ENCODE measurements at places on chromosomes 4 and X.
A peak's percentile ranks its signal among the peaks of the same experiment; 100 is the strongest.

DNA sequence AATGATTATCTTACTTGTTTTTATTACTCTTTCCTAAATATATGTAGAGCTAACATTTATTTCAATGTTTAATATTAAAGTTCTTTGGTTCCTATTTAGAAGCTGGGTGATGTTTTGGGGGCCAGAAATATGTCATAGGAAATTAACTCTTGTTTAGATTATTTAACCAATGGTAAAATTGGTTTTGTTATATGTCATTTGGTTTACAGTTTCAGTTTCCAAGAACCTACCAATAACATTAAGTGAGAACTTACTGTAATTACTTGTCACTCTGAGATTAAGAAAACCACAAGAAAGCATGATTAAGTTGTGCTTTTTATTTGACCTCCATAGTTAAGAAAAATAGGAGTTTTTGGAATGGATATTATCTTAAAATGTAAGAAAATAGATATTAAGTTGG, 121.2 kb downstream of the NDST3 start:
- DNase-seq: no peak

- DNase-seq: no peak
These were observed 34.0 kb upstream of the FMR1 start for GRCh38 chrX:147877726-147878125.

GRCh38 chr4:140152751-140153418, 1.1 kb downstream of the MAML3 start:
- no peak for DNase-seq

GRCh38 chr4:153816542-153816941, 27.7 kb upstream of the SFRP2 start:
- DNase-seq: no peak

DNA sequence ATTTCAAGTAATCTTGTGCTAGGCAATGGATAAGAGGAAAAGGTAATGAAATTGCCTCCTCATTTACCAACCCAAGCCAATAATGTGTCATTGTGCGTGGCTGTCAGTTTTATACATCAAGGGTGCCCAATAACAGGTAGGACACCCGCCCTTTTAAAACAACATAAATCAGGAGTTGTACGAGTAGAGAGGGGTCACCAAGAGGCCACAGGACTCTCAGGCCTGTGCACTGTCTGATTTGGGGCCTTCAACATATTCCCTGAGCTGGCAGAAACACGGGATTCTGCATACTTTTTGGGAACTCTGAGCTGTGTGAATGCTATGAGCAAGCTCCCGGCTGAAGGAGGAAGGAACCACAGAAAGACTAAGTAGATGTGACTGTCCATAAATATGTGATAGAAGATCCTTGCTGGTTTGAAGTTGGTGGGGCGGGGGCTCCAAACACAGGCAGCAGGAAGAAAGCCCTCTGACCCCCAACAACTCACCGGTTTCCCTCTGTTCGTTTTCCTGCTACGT, 82.7 kb upstream of the MAML3 start:
- no peak for DNase-seq

- DNase-seq: no peak
These were observed 48.1 kb upstream of the TLR3 start for GRCh38 chr4:186020793-186021407.

DNA sequence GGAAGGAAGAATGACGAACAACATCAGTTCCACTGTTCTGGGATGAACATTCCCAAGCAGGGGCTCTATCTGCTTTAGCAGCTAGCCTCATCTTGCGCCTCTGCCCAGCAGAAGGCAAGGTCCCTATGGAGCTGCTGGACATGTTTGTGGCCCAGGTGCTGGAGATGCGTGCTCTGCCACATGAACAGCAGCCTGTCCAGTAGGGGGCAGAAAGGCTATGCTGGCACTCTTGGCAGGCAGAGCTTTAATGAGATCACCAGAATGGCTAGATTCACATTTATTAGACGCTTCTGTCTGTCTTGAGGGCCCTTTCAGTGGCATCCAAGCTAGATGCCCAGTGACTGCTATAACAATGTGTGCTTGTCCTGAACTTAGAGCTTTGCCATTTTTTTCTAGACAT, 1826.0 kb downstream of the STIM2 start:
- DNase-seq: peak; percentile 13

DNA sequence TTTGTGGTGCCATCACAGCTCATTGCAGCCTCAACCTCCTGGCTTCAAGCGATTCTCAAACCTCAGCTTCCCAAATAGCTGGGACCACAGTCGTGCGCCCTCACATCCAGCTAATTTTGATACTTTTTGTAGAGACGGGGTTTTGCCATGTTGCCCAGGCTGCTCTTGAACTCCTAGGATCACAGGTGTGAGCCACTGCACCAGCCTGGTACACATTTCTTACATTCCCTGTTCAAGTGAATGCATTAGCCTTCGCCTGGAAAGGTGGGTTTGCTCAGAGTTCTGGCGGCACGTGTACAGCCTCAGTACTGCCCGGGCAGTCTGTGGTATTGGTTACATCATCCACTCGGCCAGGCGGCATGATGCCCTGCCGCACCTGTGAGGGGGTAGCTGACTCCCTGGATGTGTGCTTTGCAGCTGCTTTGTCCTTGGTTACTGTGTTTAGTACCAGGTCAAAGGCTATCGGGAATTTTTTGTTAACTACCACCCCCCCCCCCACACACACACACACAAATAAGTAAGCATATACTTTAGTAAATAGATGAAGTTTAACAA, 57.1 kb downstream of the TNIP2 start:
- DNase-seq: no peak

DNA sequence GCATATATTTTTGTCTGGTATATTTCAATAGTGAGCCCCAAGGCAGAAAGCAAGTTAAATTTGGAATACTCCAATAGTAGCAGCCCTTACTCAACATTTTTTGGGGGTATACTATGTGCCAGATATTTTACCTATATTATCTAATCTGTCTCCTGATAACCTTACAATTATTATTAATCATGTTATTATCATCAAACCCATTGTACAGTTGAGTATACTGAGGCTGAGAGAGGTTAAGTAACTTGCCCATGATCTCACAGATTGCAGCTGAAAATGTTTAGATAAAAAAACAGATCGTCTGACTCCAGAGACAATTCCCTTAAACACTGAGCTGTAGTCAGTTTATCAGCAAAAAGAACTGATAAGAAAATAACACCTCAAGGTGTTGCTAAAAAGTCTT, 6.5 kb upstream of the RBBP7 start:
- no peak for DNase-seq

DNA sequence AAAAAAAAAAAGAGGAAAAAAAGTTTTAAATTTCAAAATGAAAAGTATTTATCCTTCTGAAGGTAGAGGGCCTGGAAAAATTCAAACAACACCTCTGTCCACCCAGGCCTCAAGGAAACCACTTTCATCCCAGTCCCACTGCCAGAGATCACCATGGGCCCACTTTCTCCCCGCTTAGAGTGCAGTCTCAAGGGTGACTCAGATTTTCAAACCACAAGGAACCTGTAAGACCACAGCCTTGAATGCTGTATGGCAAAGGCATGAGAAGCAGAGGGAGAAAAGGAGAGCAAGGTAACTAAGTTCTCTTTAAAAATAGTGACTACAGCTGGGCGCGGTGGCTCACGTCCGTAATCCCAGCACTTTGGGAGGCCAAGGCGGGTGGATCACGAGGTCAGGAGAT, 87.9 kb upstream of the PACRGL start:
- peak; percentile 67 for DNase-seq

DNA sequence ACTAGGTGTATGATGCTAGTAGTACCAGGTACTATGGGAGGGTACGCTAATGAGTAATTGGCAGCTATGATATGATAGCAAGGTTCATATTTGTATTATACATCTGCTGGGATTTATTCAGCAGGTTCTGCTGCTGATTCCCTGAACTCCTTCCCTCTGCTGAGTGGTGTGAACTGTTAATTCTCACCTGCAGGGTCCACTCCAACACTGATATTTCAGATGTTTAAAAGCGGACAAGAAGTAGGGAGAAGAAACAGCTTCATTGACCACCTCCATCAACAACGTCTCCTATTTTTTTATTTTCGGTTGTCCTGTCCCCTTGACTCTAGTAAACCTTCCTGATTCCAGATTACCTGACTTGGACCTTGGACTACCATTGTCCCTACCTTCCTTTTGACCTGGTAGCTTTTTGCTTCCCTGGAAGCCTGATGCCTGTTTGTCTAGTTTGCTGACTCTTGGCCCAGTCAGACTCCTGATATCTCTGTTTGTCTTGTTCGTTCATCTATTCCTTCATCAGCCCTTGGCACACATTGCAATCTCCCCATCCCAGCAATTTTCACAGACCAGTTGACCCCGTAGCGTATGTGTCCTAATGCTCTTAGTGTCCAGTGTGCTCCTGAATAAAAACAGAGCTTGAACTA, 34.0 kb upstream of the RNF128 start:
- no peak for DNase-seq

DNA sequence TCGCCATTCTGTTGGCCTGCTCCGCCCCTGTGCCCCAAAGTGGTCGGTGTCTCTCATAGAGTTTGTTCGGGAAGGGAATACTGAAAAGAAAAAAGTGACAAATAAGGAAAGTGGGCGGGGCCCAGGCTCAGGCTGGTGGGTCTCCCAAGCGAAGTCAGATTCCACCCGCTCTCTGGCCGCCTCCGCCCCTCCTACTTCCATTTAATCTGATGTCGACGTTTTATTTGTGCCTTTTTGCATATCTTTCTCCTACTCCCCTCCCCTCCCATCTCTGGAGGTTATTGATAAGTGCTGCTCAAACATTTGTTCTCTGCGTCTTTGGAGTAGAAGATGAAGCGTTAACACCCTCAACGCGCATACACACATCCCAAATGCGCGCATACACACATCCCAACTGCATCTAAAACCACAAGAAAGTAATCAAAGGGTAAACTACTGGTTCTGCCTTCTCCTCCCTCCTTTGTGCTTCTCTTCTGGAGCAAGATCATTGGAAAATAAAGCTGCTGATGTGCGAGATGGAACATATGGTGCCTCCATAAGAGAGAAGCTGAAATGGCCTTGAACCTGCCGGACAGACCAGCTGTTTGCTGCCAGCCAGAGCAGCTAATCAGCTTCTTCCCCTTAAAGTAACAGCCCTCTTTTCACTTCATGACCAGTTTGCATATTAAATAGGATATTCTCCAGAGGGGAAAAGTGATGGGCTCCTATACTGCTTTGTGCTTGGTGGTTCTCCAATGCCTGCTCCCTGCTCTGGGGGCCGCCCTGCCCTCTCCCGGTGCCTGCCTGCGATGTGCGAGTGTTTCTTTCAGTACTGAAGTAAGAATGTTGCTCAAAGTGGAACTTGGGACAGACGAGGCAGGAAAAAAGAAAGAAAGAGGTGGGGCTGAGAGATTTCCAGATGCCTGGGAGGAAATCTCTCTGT, 3.1 kb downstream of the MAMLD1 start:
- no peak for DNase-seq

- DNase-seq: peak; percentile 3
These were observed 510 bp downstream of the HMGB3 start for GRCh38 chrX:150983521-150984168.

GRCh38 chr4:689723-690122, 772 bp upstream of the SLC49A3 start:
- DNase-seq: no peak

- no peak for DNase-seq
These were observed 224.5 kb downstream of the TEX13C start for GRCh38 chrX:125544031-125544660.

DNA sequence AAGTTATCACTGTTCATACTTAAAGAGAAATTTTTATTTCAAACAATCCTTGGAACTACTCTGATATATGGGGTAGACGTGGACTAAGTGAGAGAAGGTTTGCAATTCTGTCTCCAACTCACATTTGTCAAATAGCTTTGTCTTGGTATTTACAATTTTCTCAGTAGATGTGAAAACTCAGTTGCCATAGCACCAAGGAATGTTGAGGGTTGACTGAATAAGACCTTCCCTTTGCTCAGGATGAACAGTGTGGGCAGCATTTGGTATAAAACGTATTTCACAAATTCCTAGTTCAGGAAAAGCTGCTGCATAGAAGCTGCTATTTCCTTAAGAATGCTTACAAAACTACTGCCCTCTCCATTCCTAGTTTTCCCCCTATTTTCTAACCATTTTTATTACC, 399.5 kb downstream of the NKX6-1 start:
- DNase-seq: no peak

GRCh38 chr4:156113138-156113765, 159.6 kb upstream of the CTSO start:
- DNase-seq: no peak

DNA sequence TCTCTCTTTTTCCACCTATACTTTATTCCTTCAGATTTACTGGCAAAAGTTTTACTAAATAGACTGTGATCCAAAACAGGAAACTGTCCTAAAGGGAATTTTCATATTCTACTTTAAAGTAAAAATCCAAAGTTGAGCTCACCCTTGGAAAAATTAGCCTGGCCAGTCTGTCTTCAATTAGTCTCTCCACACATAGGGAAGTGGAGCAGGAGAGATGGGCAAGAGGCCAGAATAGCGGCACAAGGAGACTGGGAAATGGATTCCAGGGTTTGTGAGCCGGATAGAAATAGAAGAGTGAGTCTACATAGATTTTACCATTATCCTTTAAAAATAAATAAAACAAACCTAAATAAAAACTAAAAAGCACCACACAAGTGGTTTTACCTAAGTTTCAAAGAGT, 16.2 kb upstream of the FRMD7 start:
- DNase-seq: no peak

- no peak for DNase-seq
These were observed 7.1 kb downstream of the HAND2 start for GRCh38 chr4:173522951-173523395.

- DNase-seq: peak; percentile 3
These were observed 34.1 kb upstream of the SCML1 start for GRCh38 chrX:17703201-17703600.

DNA sequence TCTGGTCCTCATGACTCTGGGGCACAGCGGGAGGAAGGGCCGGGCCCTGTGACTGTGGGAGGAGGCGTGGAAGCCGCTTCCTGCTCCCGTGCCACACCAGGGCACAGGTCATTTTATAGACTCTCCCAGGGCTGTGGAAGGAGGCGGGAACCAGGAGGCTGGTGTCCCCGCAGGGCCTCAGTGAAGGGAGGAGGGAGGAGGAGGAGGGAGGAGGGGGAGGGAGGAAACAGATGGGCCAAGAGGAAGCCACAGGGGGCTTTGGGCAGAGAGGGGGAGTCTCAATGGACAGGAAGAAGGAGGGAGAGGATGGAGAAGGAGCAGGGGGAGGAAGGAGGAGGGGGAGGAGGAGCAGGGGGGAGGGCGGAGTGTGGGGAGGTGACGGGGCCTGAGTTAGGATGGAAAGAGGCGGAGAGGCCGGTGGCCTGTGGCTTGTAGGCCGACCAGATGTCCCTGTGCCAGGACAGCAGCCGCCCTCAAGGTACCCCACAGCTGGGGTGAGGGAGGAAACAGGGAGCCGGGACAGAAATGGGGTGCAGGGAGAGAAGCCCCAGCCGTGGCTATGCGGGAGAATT, 6.2 kb upstream of the PLCXD1 start:
- DNase-seq: no peak

DNA sequence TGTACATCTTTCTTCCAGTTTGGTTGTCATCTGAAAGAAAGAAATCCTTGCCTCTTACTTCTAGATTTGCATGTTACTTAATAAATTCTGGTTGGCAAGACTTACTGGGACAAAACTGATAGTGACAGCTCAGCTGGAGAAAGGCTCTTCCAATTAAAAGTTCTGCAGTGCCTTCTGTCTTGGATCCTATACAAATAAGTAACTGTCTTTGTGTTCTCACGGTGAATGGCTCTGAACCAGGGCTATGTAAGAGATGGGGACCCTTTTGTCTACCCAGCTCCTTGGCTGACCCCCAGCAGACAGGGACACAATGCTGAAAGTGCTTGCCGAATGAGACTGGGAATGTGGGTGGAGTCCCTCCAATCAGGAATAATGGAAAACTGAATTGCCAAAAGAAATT, 89.5 kb downstream of the AASDH start:
- no peak for DNase-seq

- DNase-seq: peak; percentile 11
These were observed 11.9 kb downstream of the HTT-AS start for GRCh38 chr4:3062471-3062870.

GRCh38 chrX:48751343-48751742, 10.2 kb upstream of the GLOD5 start:
- DNase-seq: no peak
